ENCODE measurements at places on chromosomes 7 and 10.

GRCh38 chr10:47181052-47181849, 118.7 kb upstream of the GDF10 start:
- DNase-seq = no peak

- DNase-seq = no peak
Measured at GRCh38 chr7:73622909-73623797, 1.2 kb downstream of the MLXIPL start.

GRCh38 chr7:150860291-150860977, 8.1 kb downstream of the AOC1 start:
- DNase-seq = no peak

DNA sequence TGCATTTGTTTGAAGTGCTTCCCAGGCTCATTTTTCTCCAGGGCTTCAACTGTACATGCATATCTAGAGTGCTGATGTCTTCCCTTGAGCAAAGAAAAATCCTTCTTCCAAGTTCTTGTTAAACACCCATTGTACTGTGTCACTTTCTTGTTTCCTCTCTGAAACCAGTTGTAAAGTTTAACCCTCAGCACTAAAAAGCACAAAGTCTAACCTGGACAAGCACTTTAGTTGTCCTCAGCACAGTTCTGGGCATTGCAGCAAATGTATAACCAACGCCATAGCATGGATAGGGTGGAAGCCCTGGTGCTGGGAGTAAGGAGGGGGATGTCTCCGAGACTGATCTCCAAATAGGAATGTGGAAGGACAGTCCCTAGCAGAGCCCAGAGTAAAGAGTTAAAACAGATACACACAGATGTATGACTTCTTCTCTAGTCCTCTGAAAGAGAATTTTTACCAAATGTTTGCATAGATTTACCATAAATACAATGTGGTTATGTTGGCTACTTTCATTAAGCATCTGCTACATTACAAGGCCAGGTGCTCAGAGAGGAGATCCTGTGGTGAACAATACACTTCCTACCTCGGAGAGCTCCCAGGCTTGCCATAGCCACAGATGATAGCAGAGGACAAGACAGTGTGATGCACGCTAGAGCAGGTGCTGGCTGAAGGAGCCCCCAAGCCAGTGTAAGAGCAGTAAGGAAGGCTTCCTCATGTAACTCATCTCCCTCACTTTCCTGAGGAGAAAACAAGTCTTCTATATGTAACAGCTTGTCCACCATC, 57.0 kb downstream of the DNAJC12 start:
- no peak for DNase-seq

DNA sequence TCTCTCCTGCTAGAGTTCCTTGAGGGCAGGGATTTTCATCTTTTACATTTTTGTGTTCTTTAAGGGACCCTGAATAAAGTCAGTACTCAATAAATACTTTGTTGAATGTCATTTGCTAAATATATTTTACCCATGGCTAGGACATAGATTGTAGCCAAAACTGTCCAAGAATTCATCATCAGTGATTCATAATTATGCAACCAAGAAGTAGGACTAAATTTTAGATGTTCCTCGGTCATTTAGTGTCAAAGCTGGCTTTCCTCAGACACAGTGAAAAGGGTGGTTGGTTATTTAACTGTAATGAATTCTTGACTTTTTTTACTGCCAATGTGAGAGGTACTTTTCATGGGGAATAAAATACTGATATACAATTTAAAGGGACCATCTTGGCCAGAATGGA, 3.3 kb downstream of the NUDT13 start:
- DNase-seq = no peak

DNA sequence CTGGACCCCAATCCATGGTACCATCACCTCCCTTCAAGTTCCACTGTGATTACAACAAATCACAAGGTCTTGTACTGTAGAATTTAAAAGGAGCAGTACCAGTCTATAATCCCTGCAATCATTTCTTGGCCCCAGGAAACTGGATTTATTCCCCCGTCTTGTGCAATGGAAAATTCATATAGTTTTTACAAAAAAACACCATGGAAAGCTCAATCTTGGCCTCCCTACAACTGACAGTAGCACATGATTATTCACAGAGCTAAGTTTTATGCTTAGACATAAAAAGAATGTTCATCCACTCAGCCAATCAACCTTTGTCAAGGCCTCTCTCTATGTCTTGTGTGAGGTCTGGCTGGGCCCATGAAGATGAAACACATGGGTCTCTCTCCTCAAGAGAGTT, 10.2 kb downstream of the DGKI start:
- no peak for DNase-seq

DNA sequence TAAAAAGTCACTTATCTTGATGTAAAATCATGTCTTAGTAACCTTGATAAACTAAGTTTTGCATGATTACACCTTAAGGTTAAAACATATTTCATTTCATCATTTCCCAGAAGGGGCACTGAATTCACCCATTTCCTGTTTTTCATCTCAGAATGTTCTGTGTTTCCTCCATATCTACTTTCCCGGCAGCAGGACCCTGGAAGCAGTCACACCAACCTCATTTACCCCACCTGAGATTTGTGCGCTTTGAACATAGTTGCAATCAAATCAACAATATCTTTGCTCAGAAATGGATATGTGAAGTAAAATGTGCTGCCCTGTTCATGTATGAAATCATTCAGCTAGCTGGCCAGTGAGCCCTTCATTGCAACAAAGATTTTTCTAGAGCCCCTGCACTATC, 46.8 kb downstream of the IKZF1 start:
- DNase-seq = no peak

- peak; percentile 99 for DNase-seq
Measured at GRCh38 chr10:70233109-70233938, at the start of gene PPA1. TSS of gene PPA1 (minus strand) at chr10:70233429. CDS start at chr10:70233327, 102 bp downstream.

DNA sequence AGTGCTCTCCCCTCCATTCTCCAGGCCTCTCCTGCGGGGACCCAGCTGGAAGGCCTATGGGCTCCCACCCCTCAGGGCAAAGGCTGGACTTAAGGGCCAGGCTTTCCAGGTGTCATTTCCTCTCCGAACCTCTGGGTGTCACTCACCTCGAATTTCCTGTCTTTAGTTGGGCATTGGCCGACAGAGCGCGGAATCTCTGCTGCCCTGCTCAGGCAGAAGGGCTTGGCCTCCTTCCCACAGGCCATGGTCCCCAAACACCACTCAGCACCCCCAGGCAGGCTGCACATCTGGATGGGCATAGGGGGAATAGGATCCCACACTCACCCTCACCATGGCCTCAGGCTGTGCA, 212.9 kb downstream of the CCSER2 start:
- DNase-seq = no peak

- DNase-seq = no peak
Measured at GRCh38 chr7:43572516-43573049, 10.3 kb upstream of the STK17A start.

DNA sequence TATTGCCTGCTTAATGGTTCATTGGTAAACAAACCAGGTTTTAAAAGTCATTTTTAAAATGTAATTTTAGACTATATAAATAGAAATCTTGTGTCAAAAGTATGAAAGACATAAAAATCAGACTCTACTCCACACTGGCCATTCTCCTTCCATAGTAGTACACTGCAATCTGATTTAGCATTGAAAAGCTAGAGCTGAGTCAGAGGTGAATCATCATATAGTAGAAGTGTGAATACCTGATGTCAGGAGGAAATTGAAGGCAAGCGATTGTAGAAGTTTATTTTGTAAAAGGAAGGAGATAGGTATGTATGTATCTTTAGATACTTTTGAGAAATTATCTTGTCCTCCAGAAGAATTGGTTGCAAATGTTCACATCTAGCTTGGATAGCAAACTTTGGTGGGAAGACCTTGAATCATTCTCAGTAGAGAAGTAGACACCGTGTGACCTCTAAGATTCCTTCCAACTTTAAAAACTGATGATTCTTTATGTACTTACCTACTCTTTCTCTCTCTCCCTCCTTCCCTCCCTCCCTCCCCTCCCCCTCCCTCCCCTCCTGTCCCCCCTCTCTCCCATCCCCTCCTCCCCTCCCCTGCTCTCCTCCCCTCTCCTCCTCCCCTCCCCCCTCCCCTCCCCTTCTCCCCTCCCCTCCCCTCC, 88.1 kb downstream of the BTAF1 start:
- no peak for DNase-seq

GRCh38 chr10:63093227-63093626, 39.9 kb upstream of the NRBF2 start:
- DNase-seq = no peak

GRCh38 chr10:70809726-70810125, 6.0 kb upstream of the SGPL1 start:
- no peak for DNase-seq

DNA sequence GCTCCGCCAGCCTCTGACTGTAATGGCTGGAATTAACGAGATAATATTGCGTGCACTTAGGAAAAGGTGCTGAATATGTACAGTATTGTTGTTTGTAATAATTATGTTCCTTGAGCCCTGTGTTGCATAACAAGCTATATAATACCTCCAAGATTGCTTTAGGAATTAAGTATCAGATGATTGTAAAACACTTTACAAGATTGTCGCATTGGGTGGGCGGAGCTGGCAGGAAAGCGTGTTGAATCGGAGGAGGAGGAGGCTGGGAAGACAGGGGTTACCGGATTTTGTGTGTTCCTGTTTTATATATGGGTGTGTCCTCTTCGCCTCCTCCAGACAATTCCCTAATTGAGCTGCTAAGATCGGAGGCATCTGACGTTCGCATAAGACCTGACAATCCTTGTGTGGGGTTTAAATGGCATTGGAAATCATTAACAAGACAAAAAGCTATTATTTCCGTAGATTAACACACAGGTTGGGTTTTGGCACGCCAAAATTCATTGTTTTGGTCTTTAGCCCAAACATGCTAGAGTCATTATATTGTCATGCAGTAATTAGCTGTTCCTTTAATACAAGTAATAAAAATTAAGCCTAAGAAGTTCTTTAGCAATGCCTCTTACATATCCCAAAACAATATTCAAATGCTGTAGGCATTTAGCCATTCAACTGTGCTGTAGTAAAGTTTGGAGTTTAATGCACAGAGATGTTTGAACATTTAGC, 192.9 kb upstream of the SH2B2 start:
- DNase-seq = no peak

GRCh38 chr7:17185690-17186070, 112.8 kb upstream of the AHR start:
- DNase-seq = no peak

DNA sequence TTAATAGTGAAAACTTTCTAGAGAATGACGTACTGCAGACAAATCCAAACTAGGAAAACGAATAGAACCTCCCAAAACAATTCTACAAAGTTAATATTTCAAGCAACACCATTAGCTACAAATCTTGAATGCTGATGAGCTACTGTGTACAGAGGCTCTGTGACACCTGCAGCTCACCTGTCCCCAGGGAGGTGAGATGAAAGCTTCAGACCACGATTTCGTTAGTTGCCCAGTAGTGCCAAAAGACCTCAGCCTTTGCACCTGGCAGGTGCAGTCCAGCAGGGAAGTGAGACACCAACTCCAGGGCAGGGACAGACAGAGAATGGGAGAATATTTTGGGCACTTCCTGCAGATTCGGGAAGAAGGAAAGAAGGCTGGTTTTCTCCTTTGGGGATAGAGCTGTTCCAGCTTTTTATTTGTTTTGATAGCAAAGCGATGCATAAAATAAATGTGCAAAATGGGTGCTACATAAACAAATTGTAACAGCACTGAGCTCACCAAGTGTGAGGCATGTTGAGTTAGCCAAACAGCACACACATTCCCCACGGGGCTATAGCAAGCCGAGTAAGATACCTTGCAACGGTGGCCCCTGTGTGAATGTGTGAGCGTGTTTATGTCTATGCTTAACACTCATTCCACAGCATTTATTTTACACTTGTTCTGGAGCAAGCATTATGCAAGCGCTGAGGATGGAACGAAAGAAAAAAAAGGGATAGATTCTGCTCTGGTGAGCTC, 1024.8 kb upstream of the AUTS2 start:
- no peak for DNase-seq

DNA sequence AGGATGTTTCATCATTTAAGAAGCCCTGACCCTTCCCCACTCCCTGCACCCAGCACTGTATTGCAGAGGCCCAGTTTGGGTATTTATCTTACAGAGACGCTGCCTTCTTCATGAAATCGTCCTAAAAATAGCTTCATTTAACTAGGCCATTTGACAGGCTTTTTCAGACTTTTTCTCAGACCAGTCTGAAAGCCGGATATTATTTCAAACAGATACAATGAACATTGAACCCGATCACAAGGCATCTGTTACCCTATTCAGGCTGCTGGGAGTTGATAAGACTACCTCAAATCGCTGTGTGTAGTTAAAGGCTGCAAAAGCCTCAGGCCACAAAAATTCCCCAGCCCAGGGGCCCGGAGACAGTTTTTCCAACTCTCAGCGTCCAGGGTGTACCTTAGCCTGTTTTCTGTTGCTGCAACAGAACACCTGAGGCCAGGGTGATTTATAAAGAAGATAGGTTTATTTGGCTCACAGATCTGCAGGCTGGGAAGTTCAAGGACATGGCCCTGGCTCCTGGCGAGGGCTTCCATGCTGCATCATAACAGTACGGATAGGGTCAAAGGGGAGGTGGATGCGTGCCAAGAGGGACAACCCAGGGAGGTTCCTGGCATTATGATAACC, 130.7 kb upstream of the SH2B2 start:
- DNase-seq = no peak

DNA sequence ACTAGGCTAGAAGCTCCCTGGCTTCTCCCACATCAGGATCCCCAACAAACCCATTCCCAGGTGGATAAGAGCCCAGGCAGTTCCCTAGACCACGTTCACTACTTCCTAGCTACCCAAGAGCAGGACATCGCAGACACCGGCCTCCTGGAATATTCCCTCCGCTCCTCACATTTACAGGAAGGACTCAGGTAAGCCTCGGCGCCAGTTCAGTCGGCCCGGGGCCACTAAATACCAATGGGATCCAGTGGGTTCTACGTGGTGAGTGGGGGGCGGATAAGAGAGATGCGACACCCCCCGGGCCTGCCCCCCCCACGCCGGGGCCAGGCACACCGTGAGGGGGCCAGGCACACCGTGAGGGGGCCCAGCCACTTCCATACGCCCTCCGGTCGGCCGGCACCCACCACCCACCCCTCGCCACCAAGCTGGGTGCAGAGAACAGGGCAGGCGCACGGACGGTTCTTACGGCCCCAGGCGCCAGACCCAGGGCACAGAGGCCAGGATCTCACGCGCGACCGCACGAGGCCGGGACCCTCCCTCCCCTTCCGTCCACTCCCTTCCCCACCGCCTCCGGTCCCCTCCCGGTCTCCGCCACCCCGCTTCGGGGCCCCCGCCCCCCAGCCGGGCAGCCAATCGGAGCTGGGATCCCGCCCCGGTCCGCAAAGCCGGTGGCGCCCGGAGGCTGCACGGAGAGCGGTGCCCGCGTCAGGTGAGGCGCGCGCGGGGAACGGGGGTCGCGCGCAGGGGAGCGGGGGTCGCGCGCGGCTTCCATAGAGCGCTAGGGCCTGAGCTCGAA, at the start of gene BLVRA:
TSS of gene BLVRA (plus strand) at position 652 of the 793 bp plus-strand sequence. CDS start 12,479 bp downstream, outside the sequence.
- DNase-seq = peak; percentile 55

- no peak for DNase-seq
Measured at GRCh38 chr10:30127120-30127541, 67.7 kb upstream of the JCAD start.

GRCh38 chr7:128099204-128099671, 68.0 kb upstream of the LRRC4 start:
- no peak for DNase-seq

- DNase-seq = no peak
Measured at GRCh38 chr10:71136036-71136721, 76.2 kb upstream of the UNC5B start.

GRCh38 chr7:11831736-11832495, at the start of gene THSD7A:
TSS of gene THSD7A (minus strand) at chr7:11832198. CDS start at chr7:11831946, 252 bp downstream.
- no peak for DNase-seq
